ENCODE measurements at places on chromosomes 5 and 9.

DNA sequence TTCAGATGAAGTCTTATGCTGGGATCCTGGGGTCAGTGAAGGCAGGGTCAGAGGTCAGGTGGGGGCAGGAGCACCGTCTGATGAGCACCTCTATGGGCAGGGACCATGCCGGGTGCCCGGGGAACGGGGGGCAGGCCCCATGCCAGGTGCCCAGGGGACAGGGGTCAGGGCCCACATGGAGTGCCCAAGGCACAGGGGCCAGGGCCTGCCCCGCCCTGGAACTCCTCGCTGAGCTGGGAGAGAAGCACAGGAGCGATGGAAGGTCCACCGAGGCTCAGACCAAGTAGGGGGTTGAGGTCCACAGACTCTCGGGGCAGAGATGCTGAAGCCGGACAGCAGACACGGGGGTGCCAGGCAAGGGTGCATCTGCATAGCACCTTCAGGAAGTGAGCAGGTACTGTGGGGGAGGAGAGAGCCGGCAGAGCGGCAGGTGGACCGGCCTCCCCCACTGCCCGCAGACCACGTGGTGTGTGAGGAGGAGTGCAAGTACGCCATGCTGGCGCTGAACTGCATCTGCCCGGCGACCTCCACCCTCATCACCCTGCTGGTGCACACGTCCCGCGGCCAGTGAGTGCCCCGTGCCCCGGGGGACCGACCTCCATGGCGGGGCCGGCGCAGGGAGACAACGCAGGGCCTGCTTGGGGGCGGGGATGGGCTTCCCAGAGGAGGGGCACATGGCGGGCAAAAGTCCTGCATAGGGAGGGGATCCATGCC is 67.7 kb downstream of the KCNT1 start:
- no peak for DNase-seq

- no peak for DNase-seq
Observed at GRCh38 chr5:80406980-80407734, 707 bp upstream of the ZFYVE16 start.

DNA sequence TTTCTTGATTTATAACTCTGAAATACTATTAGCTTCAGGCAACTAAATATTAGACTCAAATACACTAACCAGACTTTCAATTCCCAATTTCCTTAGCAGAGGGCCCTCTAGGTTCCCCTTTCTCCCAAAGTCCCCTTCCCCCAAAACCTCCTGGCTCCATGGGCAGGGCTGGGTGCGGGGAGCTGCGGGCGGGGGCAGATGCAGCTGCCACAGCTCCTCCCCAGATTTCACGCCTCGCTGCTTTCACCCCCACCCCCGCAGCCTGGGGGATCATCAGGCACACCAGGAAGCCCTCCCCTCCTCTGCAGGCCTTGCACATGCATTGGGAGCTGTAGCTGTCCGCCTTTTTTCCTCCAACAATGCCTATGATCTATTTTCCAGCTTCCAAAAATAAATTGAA is 82.8 kb upstream of the SPATA31C2 start:
- no peak for DNase-seq

DNA sequence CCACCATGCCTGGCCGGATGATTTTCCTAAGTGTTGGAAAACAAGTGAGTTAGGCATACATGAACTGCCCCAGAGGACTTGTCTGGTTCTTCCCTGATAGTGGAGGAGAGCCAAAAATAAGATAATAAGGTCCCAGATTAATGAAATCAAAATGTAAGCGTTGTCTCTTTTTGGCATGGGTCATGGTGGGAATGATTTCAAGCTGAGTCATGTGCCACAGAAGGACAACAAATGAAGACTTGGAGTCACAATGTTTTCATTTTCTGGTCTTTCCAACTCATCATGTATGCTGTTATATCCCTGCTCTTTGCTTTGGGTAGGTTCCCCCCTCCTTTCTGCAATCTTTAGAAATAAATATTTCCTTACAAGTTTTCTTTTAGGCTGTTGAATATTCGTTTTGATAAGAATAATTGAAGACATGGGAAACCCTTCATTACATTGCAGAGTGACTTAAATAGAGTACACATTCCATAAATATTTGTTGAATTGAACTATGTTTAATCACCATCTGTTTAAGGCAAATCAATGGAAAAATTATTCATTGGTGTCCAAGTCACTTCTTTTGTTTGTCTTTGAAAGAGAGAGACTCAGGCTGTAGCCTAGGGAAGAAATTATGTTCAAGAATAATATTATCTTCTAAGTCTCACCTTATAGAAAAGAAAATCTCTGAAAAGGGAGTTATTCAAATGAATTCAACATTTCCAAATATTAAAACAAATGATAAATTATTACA is 196.3 kb downstream of the CSNK1G3 start:
- no peak for DNase-seq

GRCh38 chr5:92409134-92409533 is 1026.0 kb upstream of the ARRDC3 start:
- DNase-seq = no peak
